Karpas-422 (cell line): ENCODE measurements at places on chromosomes 16 and 17. TPM values are rescaled to one million over a fixed set of nuclear protein-coding genes. Genes with fewer than 3 reads are reported as not detected.

The UNC13D gene
- total RNA-seq = 30.9 and 52.5 TPM in 2 replicates

The NEUROD2 gene
- not detected in 2 replicates for total RNA-seq

The TRPV3 gene
- 0.87 and 1.4 TPM in 2 replicates for total RNA-seq

The RPL23 gene
- 2,394 and 2,712 TPM in 2 replicates for total RNA-seq

- no peak for DNase-seq
Measured at GRCh38 chr16:23373436-23374219, 71.5 kb downstream of the SCNN1B start.

The MRTFB gene
- 5.3 and 6.5 TPM in 2 replicates for total RNA-seq

GRCh38 chr17:60678118-60678444 lies 430 bp downstream of the BCAS3 start:
- peak; percentile 46 for DNase-seq

The EMC6 gene
- total RNA-seq = 21.0 and 34.2 TPM in 2 replicates

The TPSG1 gene
- total RNA-seq = not detected in 2 replicates

The IL21R gene
- total RNA-seq = 1.9 and 2.2 TPM in 2 replicates
